H9 (cell line): ENCODE measurements at places on chromosomes 3 and 15.

DNA sequence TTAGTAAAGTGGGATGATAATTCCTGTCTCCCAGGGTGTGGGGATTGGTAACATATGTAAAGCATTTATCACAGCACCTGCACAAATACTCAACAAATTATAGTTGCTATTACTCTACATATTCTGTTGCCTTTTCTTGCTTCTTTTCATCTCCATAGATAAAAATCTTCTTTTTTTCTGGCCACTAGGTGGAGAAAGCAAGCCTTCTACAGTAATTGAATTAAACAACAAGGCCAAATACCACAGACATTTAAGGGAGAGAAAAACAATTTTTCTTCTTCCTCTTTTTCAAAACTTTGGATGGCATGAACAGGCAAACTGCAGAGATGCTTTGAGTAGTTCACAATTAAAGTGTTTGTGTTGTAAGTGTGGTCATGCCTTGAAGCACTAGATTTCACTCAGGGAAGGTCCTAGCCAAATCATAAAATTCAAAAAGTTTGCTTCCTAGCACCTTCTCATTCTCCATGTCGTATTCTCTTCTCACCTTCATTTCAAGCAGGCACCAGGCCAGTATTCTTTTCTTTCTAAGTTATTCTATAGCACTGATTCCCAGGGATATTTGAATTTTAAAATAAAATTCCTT lies 493.4 kb upstream of the TGFBR2 start:
- no peak for DNase-seq
- peaks cover 2% of the 10 kb centered on the region; the same call in 1 of the 2 replicates for H3K4me1 ChIP-seq
- H3K27me3 ChIP-seq, result no peaks in the 10 kb centered on the region
- H3K27ac ChIP-seq, result no peak overlapping the region
- no peaks in the 10 kb centered on the region for H3K36me3 ChIP-seq

- H3K4me3 ChIP-seq, result no peak overlapping the region
- no peak for DNase-seq
- no peaks in the 10 kb centered on the region for H3K36me3 ChIP-seq
- H3K4me1 ChIP-seq, result no peaks in the 10 kb centered on the region; the same call in 1 of the 2 replicates
- H3K27ac ChIP-seq, result no peak overlapping the region
- no peaks in the 10 kb centered on the region for H3K27me3 ChIP-seq
Measured at GRCh38 chr3:87181551-87181950, 45.6 kb upstream of the CHMP2B start.

DNA sequence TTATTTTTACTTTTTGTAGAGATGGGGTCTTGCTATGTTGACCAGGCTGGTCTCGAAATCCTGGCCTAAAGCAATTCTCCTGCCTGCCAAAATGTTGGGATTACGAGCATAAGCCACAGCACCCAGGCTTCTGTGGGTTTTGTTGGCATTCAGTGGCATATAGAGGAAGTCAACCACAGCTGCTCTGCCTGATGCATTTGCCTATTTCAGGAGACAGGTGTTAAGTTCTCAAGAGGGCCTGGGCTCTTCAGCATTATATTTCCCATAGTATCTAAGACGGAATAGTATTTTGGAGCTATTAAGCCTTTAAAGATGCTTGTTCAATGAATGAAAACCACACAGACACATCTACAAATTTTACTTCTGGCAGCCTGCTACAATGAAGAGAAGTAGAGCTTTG lies 73.5 kb upstream of the CSPG5 start:
- H3K27ac ChIP-seq, result no peak overlapping the region
- no peak for DNase-seq
- H3K4me1 ChIP-seq, result no peaks in the 10 kb centered on the region
- H3K27me3 ChIP-seq, result no peaks in the 10 kb centered on the region
- H3K36me3 ChIP-seq, result peaks cover 48% of the 10 kb centered on the region

DNA sequence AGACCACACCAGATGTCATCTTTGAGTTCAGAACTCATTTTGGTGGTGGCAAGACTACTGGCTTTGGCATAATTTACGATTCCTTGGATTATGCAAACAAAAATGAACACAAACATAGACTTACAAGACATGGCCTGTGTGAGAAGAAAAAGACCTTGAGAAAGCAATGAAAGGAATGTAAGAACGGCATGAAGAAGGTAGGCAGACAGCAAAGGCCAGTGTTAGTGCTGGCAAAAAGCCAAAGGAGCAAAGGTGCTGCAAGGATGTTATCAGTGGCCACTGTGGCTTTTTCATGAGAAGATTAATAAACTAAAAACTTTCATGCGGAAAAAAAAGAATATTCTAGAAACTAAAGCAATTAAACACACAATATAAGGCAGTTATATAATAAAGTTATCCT lies 21.9 kb downstream of the AAGAB start:
- no peaks in the 10 kb centered on the region for H3K4me1 ChIP-seq
- no peak overlapping the region for H3K4me3 ChIP-seq
- no peak for DNase-seq
- peaks cover 41% of the 10 kb centered on the region for H3K36me3 ChIP-seq

GRCh38 chr15:56150204-56150603 lies 93.5 kb downstream of the RFX7 start:
- no peak overlapping the region for H3K27ac ChIP-seq
- no peaks in the 10 kb centered on the region for H3K27me3 ChIP-seq
- H3K36me3 ChIP-seq, result peaks cover 26% of the 10 kb centered on the region
- H3K4me1 ChIP-seq, result peaks cover 3% of the 10 kb centered on the region; the same call in 1 of the 2 replicates
- H3K4me3 ChIP-seq, result no peak overlapping the region
- DNase-seq, result peak; percentile 30

GRCh38 chr15:78768531-78769408 lies 42.5 kb downstream of the ADAMTS7 start:
- H3K4me3 ChIP-seq, result no peak overlapping the region
- DNase-seq, result no peak
- no peak overlapping the region for H3K27ac ChIP-seq
- H3K27me3 ChIP-seq, result no peaks in the 10 kb centered on the region

GRCh38 chr3:56342475-56342874 lies 125.8 kb downstream of the ERC2 start:
- no peaks in the 10 kb centered on the region for H3K4me1 ChIP-seq
- no peaks in the 10 kb centered on the region for H3K36me3 ChIP-seq
- no peak for DNase-seq
- H3K4me3 ChIP-seq, result no peak overlapping the region

DNA sequence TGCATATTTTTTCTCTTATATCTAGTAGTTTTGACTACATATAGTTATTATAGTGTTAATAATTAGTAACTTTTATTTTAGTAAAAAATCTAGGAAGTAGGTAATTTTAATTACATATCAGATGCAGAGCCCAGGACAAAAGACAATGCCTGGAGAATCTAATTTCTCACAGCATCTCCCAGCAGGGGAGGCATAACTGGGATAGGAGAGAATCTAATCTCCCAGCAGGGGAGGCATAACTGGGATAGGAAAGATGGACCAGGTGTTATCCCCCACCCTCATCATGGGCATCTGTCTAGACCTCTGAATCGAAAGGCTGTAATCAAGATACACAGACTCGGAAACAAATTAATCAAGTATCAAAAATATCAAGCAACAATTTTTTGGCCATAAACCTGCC lies 58.2 kb downstream of the OSTN start:
- no peak overlapping the region for H3K4me3 ChIP-seq
- H3K36me3 ChIP-seq, result no peaks in the 10 kb centered on the region
- no peak for DNase-seq
- peaks cover 13% of the 10 kb centered on the region; the same call in 1 of the 2 replicates for H3K4me1 ChIP-seq
- H3K27me3 ChIP-seq, result no peaks in the 10 kb centered on the region

DNA sequence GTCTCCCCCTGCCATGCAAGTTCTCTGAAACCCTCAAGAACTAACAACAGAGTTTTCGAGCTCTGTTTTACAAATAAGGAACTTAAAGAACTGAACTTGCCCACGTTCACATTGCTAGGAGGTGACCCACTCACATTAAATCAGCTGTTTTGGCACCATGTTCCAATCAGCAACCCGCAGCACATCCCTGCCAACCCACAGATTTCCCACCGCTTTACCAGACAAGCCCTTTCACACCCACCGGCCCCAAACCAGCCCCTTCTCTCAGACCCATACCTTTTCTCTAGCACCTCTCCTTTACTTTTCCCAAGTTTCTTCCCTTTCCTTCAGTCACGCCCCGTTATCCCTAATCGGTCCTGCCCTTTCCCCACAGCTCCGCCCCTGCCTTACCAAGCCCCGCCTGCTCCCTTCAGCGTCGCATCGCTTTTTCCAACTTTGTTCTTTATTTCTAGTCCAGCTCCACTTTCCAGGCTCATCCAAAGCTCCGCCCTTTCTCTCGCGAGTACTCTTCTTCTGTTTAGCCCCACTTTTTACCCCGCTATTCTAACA lies 804 bp upstream of the BRPF1 start:
- H3K27me3 ChIP-seq, result no peaks in the 10 kb centered on the region
- no peak for DNase-seq
- peaks cover 22% of the 10 kb centered on the region for H3K36me3 ChIP-seq
- H3K4me1 ChIP-seq, result no peaks in the 10 kb centered on the region
- H3K4me3 ChIP-seq, result peak overlapping the region; percentile 91

GRCh38 chr3:157447026-157447694 lies 10.5 kb downstream of the PTX3 start:
- no peak for DNase-seq
- H3K4me3 ChIP-seq, result no peak overlapping the region
- no peaks in the 10 kb centered on the region for H3K36me3 ChIP-seq
- no peaks in the 10 kb centered on the region for H3K27me3 ChIP-seq
- H3K4me1 ChIP-seq, result no peaks in the 10 kb centered on the region

DNA sequence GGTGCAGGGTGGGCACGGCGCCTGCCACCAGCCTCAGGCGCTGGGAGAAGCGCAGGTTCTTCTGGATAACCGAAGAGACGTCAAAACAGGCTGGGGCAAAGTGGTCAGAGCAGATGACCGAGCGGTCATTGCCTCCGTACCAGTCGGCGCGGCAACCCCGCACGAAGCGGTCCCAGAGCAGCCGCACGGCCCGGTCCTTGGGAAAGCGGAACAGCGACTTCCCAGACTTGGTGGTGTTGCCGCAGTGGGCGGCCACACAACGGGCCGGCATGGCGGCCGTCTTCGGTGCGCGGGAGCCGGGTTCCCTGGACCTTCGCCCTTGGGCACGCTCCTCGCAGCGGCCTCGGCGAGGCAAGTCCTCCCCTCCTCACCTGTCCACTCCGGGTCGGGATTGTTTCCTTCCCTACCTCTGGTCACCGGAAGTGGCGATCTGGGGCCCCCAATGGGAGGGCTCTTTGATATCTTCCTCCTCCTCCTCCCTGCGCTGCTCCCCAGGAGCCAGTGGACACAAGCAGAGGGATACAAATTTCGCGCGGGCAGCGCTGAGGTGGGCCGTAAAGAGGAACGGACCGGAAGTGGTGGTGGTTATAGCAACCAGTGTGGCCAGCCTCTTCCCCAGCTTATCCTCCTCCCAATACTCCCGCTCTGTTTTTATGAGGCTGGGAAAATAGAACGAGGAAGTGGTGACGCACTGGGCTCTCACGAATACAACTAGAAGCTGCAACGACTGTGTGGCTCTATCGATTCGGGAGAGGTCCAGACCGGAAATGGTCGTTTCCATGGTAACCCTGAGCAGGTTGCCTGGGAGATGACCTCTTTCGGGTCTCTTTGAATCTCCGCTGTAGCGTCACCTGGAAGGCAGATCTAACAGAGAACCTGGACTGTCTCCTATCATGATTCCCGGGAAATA lies at the start of the genes LRRC49 and THAP10:
Gene LRRC49, plus strand, starts transcription at position 825 of the 910 bp plus-strand sequence. Its CDS starts 69 bp downstream, at position 894.
Gene THAP10, minus strand, starts transcription at position 432 of the 910 bp plus-strand sequence. Its CDS starts 161 bp downstream, at position 271.
- H3K4me3 ChIP-seq, result peak within 1 kb of the TSS; percentile 99
- peak; percentile 95 for DNase-seq

DNA sequence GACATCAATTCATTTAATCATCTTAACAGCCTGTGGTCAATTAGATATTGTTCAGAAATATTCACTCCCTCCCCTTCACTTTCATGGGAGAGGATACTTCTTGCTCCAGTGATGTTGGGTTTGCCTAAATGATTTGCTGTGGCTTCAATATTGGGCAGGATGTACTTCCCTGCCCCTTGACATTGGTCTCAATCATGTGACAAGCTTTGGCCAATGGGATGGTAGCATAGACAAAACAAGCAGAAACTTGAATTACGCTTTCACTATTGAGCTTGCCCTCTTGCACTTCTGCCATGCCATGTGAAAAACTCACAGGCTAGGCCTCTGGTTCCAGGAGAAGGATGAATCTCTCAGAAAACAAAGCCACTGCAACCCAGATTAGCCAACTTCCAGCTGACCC lies 42.2 kb upstream of the STT3B start:
- no peak overlapping the region for H3K27ac ChIP-seq
- H3K4me3 ChIP-seq, result no peak overlapping the region
- no peaks in the 10 kb centered on the region for H3K27me3 ChIP-seq
- no peak for DNase-seq

- no peak overlapping the region for H3K27ac ChIP-seq
- DNase-seq, result no peak
- peaks cover 15% of the 10 kb centered on the region for H3K4me1 ChIP-seq
- no peaks in the 10 kb centered on the region for H3K27me3 ChIP-seq
- H3K36me3 ChIP-seq, result no peaks in the 10 kb centered on the region
- H3K4me3 ChIP-seq, result peak overlapping the region; percentile 12; the same call in 1 of the 3 replicates
Measured at GRCh38 chr15:98785807-98786621, 137.7 kb downstream of the IGF1R start.

GRCh38 chr3:43155464-43156121 lies 49.7 kb upstream of the POMGNT2 start:
- DNase-seq, result peak; percentile 79
- no peak overlapping the region for H3K27ac ChIP-seq
- no peak overlapping the region for H3K4me3 ChIP-seq
- no peaks in the 10 kb centered on the region for H3K27me3 ChIP-seq

- DNase-seq, result no peak
- peaks cover 59% of the 10 kb centered on the region for H3K36me3 ChIP-seq
- H3K4me3 ChIP-seq, result no peak overlapping the region
- H3K27me3 ChIP-seq, result no peaks in the 10 kb centered on the region
- no peak overlapping the region for H3K27ac ChIP-seq
Measured at GRCh38 chr3:196810963-196811581, 56.6 kb upstream of the SENP5 start.
